ENCODE measurements at places on chromosomes 2 and 18.
A peak's percentile ranks its signal among the peaks of the same experiment; 100 is the strongest.

DNA sequence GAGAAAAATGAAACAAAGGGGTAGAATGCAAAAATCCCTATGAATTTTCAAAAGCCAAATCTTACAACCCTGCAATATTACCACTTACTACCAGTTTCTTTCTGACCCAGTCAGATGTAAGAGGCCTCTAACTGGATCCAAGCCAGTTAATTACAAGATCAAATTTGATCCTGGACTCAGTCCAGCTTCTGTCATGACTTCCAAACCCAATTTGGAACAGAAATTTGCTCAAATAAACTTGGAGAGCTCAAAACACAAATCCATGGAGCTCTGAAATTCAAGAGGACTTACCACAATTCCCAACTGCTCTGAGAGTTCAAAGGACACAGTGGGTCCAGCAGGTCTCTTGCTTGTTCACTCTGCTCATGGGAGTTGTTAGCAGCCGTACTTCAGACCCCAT lies 1271.7 kb upstream of the SLC39A10 start:
- no peak for DNase-seq

DNA sequence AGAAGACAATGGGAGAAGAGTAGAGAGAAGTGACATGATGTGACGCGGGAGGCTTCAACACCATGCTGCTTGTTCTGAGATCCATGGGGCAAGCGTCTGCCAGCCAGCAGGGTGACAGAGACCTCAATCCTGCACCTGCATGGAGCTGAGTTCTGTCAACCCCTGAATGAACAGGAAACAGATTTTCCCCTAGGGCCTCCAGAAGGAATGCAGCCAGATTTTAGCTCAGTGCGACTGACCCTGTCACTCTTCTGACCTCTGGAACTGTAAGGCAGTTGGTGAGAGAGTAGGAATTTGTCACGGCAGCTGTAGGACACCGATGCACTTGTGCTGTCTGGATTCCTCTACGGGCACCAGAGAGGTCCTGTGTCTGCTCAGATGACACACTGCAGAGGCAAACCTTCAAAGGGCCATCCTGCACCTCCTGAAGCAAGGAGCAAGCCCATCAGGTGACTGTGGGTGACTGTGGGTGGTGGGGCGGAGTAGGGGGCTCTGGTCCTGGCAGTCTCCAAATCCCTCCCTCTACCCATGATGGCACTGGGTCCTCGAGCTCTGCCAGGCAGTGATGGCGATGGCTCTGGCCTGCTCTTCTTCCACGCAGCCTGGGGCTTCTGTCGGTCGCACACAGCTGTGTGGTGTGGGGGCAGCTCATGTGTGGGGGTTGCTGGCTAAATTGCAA lies 194.3 kb upstream of the TWIST2 start:
- no peak for DNase-seq

- no peak for DNase-seq
Measured at GRCh38 chr2:136651456-136652010, 113.8 kb upstream of the THSD7B start.

DNA sequence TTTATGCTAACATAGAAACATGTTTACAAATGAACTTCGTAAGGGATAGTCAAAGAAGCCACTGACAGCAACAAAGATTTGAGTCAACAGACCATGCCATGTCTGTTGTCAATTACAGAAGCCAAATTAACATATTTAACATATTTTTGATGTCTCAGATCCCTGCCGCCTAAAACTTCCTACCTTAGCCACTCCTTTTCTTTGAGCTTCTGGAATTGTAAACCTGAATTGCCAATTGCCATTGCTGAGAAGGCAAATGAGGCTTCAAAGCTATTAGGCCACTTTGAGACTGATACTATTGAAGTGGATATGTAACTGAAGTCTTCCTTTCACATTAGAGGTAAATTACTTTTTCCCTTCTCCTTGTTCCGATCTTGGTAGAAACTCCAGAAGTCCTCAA lies 66.0 kb upstream of the DSEL start:
- DNase-seq = no peak

DNA sequence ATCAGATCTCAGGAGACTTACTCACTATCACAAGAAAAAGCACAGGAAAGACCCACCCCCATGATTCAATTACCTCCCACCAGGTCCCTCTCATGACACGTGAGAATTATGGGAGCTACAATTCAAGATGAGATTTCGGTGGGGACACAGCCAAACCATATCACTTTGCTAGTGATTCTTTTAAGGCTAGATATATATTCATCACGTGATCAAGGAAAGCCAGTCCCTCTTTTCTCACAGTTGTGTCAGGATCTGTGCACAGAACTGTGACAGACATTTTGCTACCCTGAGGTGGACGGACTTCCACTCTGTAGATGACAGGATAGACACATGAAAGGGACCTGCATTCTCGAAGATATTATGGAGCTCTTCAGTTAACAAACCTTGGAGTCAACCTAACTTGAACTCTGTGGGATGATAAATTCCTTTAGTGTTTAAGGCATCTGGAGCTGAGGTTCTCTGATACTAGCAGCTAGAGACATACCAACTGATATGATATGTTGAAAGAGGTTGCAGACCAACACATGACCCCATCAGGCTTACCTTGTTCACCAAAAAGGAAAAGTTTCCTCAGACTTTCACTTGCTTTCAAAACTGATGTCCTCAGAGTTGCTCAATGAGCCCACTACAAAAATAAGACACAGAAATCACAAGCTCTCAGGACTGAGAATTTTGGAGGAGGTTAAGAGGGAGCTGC lies 66.3 kb upstream of the SCG2 start:
- no peak for DNase-seq

- no peak for DNase-seq
Measured at GRCh38 chr2:218340656-218341055, 16.0 kb upstream of the CATIP start.

- DNase-seq = no peak
Measured at GRCh38 chr2:58512878-58513277, 271.8 kb upstream of the FANCL start.

- peak; percentile 57 for DNase-seq
Measured at GRCh38 chr18:50009773-50010335, 185.1 kb downstream of the MYO5B start.

DNA sequence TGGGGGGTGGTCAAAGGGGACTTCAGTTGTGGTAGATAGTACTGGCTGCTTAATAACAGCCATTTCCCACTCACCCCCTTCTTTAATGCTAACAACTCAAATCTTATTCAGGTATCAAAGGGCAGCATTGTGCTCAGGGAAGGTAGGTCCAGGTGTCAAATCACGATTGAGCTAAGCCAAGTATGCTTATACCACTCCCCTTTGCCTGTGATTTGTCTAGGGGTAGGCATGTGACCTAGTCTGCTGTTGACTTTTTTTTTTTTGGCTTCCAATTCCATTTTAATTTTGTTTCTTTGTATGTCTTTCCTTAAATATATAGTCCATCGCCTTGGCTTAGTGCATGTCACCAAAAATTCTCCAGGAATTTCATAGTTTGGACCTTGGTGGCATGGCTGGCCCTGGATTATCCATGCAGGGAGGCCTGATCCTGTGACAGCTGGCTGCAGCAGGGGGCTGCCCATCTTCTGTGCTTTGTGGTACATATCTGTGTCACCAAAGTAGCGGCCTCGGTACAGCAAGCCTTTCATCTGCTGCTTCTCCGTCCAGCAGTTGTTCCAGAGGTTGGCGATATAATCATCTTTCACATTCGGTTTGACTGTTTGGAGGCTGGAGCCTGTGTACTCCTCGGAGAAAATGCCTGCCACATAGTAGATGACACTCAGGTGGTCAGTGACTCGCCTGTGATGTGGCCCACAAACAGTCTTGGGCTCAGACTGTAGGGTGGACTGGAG lies 68.1 kb upstream of the SPRED2 start:
- DNase-seq = no peak

GRCh38 chr18:34911661-34912384 lies 129.4 kb upstream of the MAPRE2 start:
- peak; percentile 61 for DNase-seq

GRCh38 chr2:231810905-231811304 lies 24.7 kb downstream of the COPS7B start:
- DNase-seq = no peak

DNA sequence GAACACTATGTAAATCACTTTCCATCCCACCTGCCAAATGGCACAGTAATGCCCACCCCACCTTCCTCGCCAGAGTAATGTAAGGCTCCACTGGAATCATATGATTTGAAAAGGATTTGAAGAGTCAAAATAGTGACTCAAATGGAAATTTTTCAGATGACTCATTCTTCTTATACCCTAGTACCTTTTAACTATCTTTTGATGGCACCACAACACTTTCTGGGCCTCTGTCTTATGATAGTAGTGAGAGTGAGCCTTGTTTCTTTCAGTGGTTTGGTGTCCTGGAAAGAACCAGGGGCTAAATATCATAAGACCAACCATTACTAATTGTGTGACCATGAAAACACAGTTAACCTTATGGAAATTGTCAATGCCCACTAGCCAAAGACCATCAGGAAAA lies 235.4 kb upstream of the SLC14A2 start:
- no peak for DNase-seq

- DNase-seq = no peak
Measured at GRCh38 chr2:50957896-50958295, 74.0 kb downstream of the NRXN1 start.

- no peak for DNase-seq
Measured at GRCh38 chr2:217573571-217573970, 429.2 kb downstream of the TNS1 start.

GRCh38 chr2:133579274-133579673 lies 11.0 kb upstream of the NCKAP5 start:
- DNase-seq = no peak

- no peak for DNase-seq
Measured at GRCh38 chr2:167555098-167555720, 666.9 kb downstream of the XIRP2 start.

- DNase-seq = no peak
Measured at GRCh38 chr2:71102981-71103681, 26.9 kb downstream of the MCEE start.

Data from NCI-H1694 treated with DMSO at 0.1 percent for 48 hours (cell line).